Smooth muscle cell of the pulmonary artery (primary cell): ENCODE measurements at places on chromosomes 11 and 22. TPM values are rescaled to one million over a fixed set of nuclear protein-coding genes. Genes with fewer than 3 reads are reported as not detected.

KRTAP5-10 gene
- not detected in 2 replicates for total RNA-seq

P2RX6 gene
- total RNA-seq, result 10.2 and 20.8 TPM in 2 replicates

GLB1L3 gene
- not detected in 2 replicates for total RNA-seq

CARNS1 gene
- 0.59 and 0.69 TPM in 2 replicates for total RNA-seq

CHCHD10 gene
- total RNA-seq, result 8.6 and 10.8 TPM in 2 replicates

FAM180B gene
- not detected in 2 replicates for total RNA-seq

RNF169 gene
- total RNA-seq, result 18.6 and 21.2 TPM in 2 replicates

KCNJ1 gene
- total RNA-seq, result not detected in 2 replicates

OR8A1 gene
- total RNA-seq, result not detected in 2 replicates

NPAS4 gene
- not detected in 2 replicates for total RNA-seq

CDC42EP2 gene
- total RNA-seq, result 15.8 and 19.8 TPM in 2 replicates

OTOG gene
- not detected in 2 replicates for total RNA-seq

P4HA3 gene
- 36.9 and 39.1 TPM in 2 replicates for total RNA-seq

HPX gene
- 0.78 and 0.92 TPM in 2 replicates for total RNA-seq

FGF4 gene
- total RNA-seq, result not detected in 2 replicates

OR52I1 gene
- total RNA-seq, result not detected in 2 replicates

PDGFD gene
- 3.2 and 3.9 TPM in 2 replicates for total RNA-seq

ZNF70 gene
- 6.2 and 7.8 TPM in 2 replicates for total RNA-seq

TENM4 gene
- total RNA-seq, result 42.4 and 66.9 TPM in 2 replicates

NXPE1 gene
- not detected in 2 replicates for total RNA-seq

EHF gene
- total RNA-seq, result 0.20 and 0.33 TPM in 2 replicates

PATE2 gene
- 0.20 TPM in 1 of 2 replicates, not detected in the other for total RNA-seq

CRYBA4 gene
- total RNA-seq, result not detected in 2 replicates

LRRC74B gene
- 0.07 TPM in 1 of 2 replicates, not detected in the other for total RNA-seq

TRIM49B gene
- total RNA-seq, result not detected in 2 replicates

PHF21B gene
- under 0.01 TPM in 1 of 2 replicates, not detected in the other for total RNA-seq

CABP4 gene
- total RNA-seq, result under 0.01 TPM in 1 of 2 replicates, not detected in the other

CABP2 gene
- total RNA-seq, result not detected in 2 replicates

KLHL35 gene
- 3.6 and 4.6 TPM in 2 replicates for total RNA-seq

ACAT1 gene
- total RNA-seq, result 58.3 TPM in 2 replicates

PRCP gene
- 60.2 and 85.0 TPM in 2 replicates for total RNA-seq

MUC5AC gene
- not detected in 2 replicates for total RNA-seq

OSM gene
- total RNA-seq, result not detected in 2 replicates

BTBD18 gene
- total RNA-seq, result not detected in 2 replicates

BRSK2 gene
- 0.46 and 1.1 TPM in 2 replicates for total RNA-seq

PRDM11 gene
- 9.1 and 11.0 TPM in 2 replicates for total RNA-seq

SCGB2A2 gene
- total RNA-seq, result not detected in 2 replicates

CHRM1 gene
- not detected in 2 replicates for total RNA-seq

KIRREL3 gene
- total RNA-seq, result 4.6 and 5.0 TPM in 2 replicates

CYB5R3 gene
- total RNA-seq, result 197 and 200 TPM in 2 replicates

AGBL2 gene
- 1.1 and 1.8 TPM in 2 replicates for total RNA-seq

FAM111B gene
- 2.0 and 4.2 TPM in 2 replicates for total RNA-seq

MMP1 gene
- 746 and 915 TPM in 2 replicates for total RNA-seq

CCDC89 gene
- total RNA-seq, result 1.9 and 4.2 TPM in 2 replicates

APOBEC3A gene
- not detected in 2 replicates for total RNA-seq

RIN1 gene
- 17.9 and 19.5 TPM in 2 replicates for total RNA-seq

SC5D gene
- 54.4 and 66.0 TPM in 2 replicates for total RNA-seq

LGALS1 gene
- total RNA-seq, result 4,182 and 4,880 TPM in 2 replicates

ARFGAP3 gene
- total RNA-seq, result 72.2 and 87.6 TPM in 2 replicates

OR4D10 gene
- not detected in 2 replicates for total RNA-seq

PTPN5 gene
- not detected in 2 replicates for total RNA-seq
